ENCODE measurements at places on chromosomes 13 and 19.

DNA sequence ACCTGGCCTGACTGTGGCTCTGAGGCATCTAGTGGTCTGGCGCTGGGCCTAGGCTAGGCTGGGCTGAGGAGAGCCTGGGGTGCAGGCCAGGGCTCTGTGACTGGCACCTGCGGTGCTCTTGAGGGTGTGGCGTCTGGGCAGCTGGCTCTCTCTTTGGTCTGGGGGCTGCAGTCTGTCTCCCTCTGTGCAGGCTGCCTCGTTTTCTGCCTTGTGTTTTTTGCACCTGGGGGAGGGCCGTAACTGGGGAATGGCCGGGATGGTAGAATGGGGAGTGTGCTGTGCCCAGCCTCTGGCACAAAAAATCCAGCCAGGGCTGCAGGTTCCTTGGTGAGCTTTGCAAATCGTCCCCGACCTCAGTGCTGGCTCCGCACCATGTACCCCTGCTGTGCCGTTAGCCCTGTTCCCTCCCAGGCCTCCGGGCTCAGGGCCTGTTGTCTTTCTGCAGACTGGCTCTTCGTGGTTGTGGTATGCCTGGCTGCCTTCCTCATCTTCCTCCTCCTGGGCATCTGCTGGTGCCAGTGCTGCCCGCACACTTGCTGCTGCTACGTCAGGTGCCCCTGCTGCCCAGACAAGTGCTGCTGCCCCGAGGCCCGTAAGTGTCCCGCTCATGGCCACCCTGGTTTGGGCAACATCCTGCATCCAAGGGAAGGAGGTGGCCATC, 6.5 kb upstream of the USF2 start:
- no peak for DNase-seq

DNA sequence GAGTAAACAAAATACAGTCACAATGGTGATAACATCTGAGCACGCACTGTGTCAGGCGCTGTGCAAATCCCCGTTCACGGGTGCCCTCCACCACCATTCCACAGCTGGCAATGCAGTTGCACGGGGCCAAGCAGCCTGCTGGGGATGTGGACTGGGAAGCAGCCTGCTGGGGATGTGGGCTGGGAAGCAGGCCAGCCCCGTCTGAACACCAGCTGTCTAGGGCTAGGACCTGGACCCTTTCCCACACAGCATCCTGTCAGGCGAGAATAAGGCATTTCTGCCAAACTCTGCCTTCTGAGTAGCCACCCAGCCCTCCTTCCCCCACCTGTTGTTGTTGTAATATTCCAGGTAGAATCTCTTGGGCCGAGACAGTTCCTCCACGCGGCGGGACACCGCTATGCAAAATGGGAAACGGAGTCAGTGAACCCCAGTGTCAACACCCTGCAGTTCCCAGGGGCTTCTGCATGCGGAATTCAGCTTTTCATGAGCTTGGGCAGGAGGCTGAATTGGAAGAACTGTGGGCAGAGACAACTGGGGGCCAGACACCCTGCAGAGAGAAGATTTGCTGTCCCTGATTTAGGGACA, 27.8 kb upstream of the MIER2 start:
- DNase-seq: no peak

- DNase-seq: no peak
Observed at GRCh38 chr19:19410553-19411550, 5.4 kb downstream of the GATAD2A start.

DNA sequence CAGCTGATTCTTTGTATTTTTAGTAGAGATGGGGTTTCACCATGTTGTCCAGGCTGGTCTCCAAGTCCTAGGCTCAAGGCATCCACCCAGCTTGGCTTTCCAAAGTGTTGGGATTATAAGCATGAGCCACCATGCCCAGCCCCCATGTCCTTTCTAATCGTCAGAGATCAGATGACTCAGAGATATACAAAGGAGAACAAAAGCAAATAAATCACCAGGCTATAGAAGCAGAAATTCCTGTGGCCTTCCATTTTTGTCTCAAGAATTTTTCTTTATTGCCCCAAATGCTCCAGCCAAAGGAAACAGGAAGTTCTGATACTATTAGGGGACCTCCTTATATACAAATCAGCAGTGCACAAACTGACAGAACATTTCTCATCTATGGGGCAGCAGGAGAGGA, 207.8 kb downstream of the RFC3 start:
- no peak for DNase-seq

DNA sequence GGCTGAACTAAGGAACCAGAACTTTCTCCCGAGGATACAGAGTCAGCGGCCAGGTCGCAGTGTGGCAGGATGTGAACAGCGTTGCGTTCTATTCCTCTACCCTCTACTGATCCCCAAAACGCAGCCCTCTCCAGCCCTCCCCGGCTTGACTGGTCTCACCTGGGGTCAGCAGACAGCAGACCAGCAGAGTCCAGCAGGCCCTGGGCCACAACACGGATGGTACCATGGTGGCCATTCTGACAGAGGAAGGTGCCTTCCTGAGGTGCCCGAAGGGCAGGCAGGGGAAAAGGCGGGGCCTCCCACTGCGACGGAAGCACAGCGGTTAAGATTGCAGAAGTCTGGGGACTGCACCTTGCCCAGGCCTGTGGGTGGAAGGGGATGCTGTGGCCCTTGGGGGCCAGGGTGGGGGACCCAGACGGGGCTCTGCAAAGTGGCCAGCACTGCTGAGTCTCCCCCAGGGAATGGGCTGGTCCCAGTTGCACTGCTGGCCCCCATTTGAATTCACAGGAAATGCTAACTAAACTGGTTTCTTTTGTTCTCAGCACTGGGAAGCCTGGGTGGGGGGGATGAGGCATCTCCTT, at the start of gene ICAM3:
Gene ICAM3 (minus strand): TSS at position 245 of the 581 bp plus-strand sequence. CDS start 10 bp downstream, at position 235.
- DNase-seq: no peak

DNA sequence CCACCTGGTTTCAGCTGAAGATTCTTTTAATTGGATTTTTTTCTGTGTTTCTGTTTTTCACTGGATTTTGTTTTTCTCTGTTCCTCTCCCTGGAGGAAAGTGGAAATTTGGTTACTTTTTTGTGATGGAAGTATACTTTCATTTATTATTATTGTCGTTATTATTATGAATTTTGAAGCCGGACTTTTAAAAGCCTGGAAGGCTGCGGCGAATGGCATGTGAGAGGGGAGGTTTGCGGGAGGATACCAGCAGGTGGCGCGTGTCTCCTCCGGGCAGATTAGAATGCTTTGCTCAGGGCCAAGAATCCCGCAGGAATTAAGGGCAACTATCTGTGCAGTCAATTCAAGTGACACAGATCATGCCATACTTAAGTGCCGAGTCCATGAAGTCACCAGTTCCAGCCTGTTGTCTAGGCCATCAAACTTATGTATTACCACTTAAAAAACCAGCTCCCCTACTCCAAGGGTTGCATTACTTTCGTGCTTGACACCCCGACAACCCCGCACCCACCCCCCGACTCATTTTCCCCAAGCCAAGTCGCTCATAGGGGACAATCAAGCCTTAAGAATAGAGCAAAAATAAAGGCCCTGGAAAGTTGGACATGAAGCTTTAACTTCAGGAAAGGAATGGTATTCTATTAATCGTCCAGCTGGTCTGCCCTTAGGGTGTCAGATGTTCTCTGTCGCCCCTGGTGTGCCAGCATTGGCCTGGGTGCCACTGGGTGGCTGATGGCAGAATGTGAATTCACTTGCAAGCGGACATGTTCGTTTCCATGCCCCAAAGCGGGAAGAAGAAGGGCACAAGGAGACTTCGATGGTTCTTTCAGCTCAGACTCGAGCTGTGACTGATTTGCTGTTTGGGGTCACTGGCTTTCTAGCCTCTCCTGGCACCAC, 1.3 kb upstream of the LRCH1 start:
- DNase-seq: peak; percentile 13

DNA sequence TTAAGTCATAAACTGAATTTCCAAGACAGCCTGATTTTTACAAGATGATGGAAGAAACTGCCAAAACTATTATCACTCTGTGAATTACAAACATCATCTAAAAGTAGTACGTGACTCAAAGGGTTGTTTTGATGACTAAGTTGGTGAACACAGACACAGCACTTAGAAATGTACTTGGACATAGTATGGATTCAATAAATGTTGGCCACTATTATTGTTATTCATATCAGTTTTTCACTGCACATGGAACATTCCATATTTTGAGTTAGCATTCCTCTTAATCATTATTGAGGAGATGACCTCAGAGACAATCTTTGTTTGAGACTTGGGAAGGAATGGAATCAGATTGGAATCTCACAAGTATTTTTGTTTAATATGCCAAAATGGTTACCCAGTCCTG, 172.9 kb downstream of the OXGR1 start:
- DNase-seq: no peak

DNA sequence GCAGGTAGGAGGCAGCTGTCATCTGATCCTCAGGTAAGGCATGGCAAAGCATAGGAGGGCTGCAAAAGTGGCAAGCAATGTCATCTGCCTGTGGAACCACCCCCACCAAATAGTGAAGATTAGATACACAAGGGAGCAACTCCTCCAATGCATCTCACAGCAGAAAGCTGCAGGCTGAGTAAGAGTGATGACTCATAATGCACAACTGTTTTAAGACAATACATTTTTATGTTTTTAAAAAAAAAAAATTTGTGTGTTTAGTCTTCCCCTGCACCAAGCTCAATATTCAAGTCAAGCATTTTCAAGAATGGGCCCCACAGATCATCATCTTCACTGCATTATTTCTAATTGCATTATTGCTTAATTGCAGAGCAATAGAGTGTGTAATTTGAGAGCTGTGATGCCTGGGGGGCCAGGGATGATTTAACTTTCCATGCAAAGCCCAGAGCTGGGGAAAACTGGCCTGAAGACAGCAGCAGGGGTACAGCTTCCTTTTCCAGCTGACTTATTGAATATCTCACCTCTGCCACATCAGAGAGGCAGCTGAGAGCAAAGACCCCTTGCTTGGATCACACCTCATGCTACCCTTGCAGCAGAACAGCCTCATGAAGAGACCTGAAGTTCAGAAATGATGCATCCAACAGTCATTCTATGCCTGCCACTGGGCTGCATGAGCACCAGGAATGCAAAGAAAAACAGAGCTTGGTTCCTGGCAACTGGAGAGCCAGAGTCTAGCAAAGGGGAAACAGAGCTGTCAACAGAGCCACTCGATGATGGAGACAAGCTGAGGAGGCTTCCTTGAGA, 22.7 kb upstream of the POP4 start:
- no peak for DNase-seq

GRCh38 chr19:37991841-37992248, 84.8 kb downstream of the SIPA1L3 start:
- no peak for DNase-seq

DNA sequence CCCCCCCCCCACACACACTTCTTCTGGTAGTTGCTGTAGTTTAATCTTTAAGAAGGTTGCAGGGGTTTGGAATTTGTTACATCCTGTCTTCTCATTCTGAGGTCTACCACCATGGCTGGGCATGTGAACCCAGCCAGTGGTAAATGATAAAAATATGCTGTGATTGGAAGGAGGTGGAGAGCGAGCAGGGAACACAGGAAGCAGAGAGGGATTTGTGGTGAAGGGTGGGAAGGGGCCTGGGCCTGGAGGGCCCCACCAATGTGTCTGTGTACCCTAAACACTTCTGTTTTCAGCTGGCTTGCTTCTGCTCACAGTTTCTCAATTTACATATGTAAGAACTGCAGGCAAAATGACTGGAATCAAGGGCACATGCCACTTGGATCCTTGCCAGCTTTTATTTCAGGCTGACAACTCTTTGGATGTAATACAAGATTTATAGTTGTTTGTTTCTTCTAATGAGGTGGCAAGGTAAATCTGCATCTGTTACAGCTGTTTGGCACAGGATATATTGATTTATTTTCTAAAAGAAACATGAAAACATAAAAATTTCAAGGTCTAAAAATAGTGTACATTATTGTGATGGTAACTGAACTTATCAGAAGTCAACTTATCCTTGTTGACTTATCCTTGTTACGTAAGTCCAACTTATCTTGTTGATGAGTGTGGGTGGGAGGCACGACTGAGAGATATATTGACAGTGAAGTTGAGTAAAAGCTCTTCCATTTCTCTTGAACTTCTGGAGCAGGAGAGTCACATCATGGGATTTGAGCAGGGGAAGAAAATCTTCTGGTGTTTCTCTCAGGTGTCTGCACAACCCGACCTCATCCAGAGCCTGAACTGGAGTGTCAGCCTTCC, 313.2 kb downstream of the SHISA2 start:
- no peak for DNase-seq

- no peak for DNase-seq
Observed at GRCh38 chr19:45515081-45515624, 7.9 kb downstream of the VASP start.

DNA sequence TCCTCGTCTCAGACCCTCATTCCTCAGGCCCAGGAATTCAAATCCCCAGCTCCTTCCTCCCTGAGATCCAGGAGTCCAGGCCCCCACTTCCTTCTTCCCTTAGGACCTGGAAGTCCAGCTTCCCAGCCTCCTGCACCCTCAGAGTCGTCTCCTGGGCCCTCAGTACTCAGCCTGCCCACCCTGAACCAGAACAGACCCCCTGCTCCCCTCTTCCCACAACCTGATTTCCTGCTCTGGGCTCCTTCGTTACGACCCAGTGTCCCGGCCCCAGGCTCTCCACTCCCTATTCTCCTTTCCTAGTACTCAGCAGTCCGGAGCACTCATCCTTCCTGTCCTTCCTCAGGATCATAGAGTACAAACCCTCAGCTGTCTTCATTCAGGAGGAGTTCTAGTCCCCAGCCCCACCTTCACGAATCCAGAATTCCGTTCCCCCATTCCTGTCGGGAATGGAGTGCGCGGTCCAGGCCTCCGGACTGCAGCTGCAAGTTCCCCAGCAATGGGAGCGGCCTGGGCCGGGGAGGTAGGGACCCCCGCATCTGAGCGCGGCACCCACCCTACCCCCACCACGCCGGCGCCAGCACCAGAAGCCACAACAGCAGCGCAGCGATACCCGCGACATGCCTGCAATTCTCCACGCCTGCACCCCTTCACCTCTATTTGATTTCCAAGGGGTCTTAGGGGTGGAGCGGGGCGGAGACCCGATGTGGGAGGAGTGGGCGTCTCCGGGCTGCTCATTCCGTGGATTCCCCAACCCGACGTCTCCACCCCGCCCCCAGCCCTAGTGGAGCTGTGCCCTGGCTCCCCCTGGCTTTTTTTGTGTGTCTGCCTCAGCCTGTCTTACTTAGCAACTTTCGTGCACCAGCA, 12.7 kb downstream of the EGLN2 start:
- DNase-seq: no peak

- no peak for DNase-seq
Observed at GRCh38 chr13:94712287-94712811, at the start of gene SOX21. TSS of gene SOX21 (minus strand) at chr13:94712545. CDS start at chr13:94712049, 496 bp downstream.

DNA sequence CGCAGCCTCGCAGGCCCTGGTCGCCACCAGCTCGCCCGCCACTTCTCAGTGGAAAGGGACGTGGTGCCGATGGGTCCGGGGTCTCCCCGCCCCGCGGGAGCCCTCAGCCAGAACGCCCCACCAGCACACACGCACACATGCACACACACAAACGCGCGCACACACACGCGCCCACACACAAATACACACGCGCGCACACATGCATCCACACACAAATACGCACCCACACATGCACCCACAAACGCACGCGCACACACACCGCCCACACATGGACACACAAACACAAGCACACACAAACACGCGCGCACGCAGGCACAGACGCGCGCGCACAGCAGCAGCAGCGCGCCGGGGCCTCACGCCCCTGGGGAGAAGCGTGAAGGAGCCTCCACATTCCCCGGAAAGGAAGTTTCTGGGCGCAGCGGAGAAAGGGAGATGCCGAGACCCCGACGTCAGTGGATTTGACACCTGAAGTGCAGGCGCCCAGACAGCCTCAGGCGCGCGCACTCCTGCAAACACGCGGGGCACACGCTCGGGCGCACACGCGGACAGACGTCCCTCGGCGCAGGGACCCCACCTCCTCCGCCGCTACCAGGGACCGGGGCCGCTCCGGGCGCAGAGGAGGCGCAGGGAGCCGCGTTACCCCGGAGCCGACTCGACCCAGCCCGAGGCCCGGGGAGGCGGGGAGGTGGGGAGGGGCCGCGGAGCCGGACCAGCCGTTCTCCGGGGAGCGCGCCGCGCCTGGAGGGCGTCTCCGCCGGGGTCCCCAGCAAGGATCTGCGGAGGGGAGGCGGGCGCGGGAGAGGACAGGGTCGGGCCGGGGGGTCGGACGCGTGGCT, 622 bp downstream of the RASA3 start:
- DNase-seq: no peak

All from GOT3 (cell line).